ENCODE measurements at places on chromosomes 1 and 21.

DNA sequence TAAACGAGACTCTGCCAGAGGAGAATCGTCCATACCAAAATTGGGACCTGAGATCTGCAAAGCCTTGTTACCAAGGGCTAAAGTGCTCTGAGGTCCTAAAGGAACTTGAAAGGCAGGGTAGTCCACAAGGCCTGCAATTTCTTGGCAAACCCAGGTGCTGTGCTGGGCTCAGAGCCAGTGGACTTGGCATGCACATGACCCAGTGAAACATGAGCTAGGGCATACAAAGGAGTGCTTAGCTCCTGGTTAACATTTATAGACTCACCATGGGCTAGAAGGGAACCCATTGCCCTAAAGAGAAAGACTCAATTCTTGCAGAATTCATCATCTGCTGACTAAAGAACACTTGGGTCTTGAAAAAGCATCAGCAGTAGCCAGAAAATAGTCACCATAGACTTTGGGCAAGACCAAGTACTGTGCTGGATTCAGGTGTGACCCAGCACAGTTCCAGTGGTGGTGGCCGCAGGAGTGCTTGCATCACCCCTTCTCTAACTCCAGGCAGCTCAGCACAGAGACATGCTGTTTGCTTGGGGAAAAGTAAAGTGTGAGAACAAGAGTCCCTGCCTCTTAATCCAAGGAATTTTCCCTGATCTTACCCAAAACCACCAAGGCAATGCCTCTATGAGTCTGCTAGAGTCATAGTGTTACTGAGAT lies 1069.4 kb upstream of the ADGRL2 start:
- DNase-seq, result no peak

GRCh38 chr21:29424728-29425127 lies 126.0 kb downstream of the BACH1 start:
- no peak for DNase-seq

DNA sequence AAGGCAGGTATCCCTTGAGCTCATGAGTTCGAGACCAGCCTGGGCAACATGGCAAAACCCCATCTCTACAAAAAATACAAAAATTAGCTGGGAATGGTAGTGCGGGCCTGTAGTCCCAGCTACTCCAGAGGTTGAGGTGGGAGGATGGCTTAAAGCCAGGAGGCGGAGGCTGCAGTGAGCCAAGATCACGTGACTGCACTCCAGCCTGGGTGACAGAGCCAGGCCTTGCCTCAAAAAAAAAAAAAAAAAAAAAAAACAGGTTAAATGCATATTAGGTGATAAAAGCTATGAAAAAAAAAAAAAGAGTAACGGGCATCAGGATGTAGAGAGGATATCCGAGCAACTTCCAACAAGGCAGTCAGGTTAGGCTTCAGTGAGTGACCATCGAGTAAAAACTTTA lies 2.8 kb upstream of the SRRM1 start:
- DNase-seq, result peak; percentile 57

DNA sequence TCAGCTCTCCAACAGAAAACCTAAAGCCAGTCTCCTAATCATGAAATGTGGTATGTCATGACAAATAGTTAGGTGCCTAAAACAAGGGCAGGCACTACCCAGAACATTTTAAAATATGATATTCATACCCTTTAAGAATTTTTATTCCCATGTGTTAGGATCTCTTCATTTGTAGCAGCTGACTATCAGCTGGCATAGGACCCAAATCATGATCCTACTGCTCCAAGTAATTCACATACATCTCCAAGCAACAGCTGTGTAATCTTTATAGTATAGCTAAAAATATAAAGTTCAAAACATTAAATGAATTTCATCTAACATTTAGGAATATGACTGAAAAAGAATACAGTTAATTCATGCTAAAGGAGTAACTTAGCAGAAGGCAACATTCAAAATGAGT lies 57.5 kb downstream of the ENAH start:
- no peak for DNase-seq

DNA sequence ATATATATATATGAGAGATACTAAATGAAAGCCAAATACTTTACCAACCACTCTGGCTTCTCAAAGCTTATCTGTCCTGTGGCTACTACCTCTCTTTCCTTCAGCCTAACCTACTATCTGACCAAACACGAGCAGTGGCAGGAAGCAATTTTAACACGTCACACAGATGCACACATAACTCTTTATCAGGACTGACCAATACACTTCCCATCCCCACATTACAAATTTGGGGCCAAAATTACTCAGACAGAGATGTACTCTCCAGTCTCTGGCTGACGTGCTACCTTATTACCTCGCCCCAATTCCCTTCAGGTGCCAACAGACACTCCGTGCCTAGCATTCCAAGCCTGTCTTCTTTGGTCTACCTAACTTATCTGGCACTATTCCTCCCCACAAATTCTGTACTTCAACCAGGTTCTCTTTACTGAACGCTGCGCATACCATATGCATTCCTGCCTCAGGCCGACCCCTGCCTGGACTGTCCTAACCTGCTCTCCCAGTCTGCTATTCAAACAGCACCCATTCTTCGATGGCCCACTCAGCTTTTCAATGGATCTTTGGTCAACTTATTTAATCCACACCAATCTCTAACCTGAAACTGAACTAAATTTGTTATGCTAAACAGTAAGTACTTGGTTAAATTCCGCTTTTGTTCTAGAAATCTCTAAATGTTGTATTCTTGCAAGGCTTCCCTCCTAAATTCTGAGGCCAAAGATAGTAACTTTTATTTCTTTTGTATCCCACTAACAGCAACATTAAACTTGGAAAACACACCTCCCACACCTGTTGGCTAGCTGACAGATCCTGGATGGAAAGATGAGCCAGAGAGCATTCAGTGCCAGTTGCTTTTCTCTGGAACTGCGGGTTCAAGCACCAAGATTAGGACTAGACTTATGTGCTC lies 27.9 kb downstream of the RERE start:
- no peak for DNase-seq

DNA sequence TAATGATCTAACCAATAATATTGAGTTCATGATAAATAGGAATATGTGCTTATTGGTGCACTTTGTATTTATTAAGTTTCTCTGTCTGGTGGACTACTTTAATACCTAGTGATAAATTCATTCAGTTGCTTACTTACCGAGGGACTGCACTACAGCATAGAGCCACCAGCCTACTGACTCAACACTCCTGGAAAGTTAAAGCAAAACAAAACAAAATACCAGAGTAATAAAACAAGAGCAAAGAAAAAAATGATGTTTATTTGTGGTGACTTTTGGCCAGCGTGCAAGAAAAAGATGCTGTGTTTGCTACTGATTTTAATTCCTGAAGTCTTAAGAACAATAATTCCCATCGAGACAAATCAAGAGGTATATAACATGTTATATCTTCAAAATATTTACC lies 586.3 kb downstream of the PLA2G4A start:
- no peak for DNase-seq

- DNase-seq, result no peak
Observed at GRCh38 chr1:90155721-90156487, 161.0 kb downstream of the ZNF326 start.

DNA sequence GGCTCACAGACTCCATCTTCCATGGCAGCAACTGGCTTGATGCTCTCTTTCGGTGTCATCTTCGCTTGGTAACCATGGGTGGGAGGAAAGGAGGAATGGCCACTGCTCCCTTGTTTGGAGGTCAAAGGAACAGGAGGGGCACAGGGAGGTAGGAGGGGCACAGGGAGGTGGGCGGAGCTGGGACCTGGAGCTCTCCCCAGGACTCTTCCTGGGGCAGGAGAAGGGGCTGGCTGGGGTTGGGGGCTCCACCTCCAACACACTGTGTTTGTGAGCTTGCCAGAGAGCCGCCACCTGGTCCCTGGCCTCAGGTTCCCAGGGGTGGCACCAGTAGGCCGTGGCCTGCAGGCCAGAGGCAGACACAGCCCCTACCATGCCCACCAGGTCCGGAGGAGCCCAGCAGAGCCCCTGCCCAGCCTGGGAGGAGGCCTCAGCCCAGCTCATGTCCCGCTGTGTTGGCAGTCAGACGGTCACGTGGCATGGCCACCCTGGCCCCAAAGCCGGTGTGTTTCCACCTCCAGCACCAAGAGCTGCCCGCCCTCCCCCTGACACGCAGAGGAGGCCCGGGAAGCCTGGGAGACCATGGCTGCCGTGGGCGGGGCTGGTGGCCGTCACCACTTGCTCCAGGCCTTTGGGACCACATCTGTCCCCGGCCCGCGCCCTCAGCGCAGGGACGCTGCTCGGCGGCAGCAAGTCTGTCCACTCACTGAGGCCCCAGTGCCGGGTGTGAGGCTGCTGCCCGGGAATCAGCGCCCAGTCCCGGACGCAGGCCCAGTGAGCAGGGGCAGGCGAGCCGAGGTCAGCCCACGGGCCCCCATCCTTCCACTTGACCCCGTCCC lies 73.9 kb downstream of the MORN1 start:
- DNase-seq, result no peak

DNA sequence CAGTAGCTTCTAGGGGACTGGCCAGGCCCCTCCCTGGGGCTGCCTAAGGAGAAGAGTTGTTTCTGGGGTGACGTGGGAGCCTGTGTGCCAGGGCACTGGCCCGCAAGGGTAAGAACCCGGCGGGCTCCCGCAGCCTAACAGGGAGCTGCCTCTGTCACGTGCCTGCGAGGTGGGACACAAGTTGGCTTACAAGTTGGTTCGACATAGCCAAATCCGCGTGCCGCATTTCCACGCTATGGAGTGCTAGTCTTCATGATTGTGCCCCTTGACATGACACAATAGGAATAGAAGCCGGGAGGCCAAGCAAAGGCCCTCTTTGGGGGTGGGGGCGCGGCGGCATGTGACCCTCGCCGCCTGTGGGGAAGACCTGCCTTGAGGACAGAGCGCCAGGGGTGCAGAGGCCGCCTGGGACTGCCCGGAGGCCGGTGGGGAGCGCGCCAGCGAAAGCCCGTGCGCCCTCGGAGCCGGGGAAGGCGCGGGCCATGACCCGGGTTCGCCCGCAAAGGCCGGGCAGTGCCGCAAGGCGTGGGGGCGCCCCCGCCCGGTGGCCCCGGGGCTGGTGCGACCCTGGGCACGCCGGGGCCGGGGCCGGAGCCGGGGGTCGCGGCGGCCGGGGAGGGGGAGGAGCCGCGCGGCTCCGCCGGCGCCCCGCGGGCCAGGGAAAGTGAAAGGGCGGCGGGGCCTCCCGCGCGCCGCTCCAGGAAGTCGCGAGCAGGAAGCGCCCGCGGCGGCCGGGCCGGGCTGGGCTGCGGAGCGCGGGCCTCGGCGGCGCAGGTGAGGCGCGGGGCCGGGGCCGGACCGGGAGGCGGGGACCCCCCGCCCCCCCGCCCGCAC lies at the start of gene SLC37A1:
Gene SLC37A1 (plus strand): TSS at position 702 of the 834 bp plus-strand sequence. CDS start 4,603 bp downstream, outside the sequence.
- peak; percentile 70 for DNase-seq

GRCh38 chr1:193156822-193157142 lies 29.6 kb downstream of the B3GALT2 start:
- no peak for DNase-seq

- no peak for DNase-seq
Observed at GRCh38 chr1:170539154-170539553, 7.2 kb downstream of the GORAB start.

- no peak for DNase-seq
Observed at GRCh38 chr1:111553196-111553595, 49.8 kb upstream of the ADORA3 start.

GRCh38 chr1:29640428-29640785 lies 404.1 kb downstream of the PTPRU start:
- DNase-seq, result no peak

DNA sequence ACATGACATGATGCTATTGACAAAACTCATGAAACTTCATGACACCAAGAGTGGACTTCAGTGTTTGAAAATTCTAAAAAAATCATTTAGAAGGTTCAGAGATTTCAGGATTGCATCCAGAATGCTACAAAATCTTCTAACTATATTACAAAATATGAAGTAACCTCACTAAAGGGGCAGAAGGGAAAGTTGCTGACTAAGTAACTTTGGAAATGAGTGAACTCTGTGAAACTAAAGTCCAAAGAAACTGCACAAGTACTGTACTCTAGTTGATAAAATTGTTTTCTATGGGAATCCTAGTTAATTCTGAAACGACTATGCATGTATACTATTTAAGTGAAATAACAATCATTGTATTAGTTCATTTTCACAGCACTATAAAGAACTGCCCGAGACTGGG lies 184.4 kb downstream of the LYPLAL1 start:
- no peak for DNase-seq

GRCh38 chr1:81443288-81443687 lies 357.4 kb upstream of the ADGRL2 start:
- DNase-seq, result no peak

GRCh38 chr1:202516434-202516877 lies 168.0 kb downstream of the PPP1R12B start:
- DNase-seq, result no peak

GRCh38 chr1:85172684-85173337 lies 28.0 kb downstream of the SYDE2 start:
- DNase-seq, result no peak

Data from suppressor macrophage (primary cell).